ENCODE measurements at places on chromosomes 3 and 15.
A peak's percentile ranks its signal among the peaks of the same experiment; 100 is the strongest.

DNA sequence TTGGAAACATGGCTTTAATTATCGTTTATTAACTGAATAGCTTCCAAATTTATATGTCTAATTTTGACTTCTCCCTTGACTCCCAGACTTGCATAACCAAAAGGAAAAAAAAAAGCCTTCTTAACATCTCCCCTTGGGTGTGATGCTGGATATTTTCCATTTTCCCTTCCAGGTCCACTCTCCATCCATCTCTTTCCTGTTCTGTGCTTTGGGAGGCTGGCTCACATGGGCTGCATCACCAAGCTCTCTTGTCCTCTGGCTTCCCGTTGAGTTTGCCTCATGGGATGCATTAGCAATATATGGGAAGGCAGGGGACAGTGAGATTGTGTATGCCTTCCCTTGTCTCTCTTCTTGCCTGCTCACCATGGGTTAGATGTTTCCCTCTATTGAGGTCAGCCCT lies 77.8 kb upstream of the FAM98B start:
- no peak for DNase-seq

DNA sequence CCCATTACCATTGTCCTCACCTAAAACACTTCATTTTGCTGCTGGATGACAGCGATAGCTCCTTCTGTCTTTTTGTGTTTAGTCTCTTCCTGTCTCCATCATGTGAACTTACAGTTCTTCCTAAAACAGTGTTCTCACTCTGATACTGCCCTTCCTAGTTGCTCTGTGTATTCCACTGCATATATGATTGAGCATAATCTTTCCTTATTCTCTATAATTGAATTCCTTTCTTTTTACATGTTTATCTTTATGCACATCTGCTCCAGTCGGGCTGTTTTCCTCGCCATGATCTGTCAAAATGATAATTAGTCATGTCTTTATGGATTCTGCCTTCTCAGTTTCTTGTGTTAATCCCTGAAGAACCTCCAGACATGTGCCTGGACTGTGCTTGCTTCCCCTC lies 405.1 kb upstream of the SEMA6D start:
- DNase-seq = no peak

- no peak for DNase-seq
These were observed 26.5 kb upstream of the XXYLT1 start for GRCh38 chr3:195297446-195297845.

GRCh38 chr3:111859061-111859973 lies at the start of gene PHLDB2:
TSS of gene PHLDB2 (plus strand) at chr3:111859265. CDS start at chr3:111884078, 24,813 bp downstream.
- peak; percentile 57 for DNase-seq

- DNase-seq = no peak
These were observed 110.9 kb downstream of the ASB7 start for GRCh38 chr15:100713163-100713867.

- no peak for DNase-seq
These were observed 31.9 kb downstream of the TNIK start for GRCh38 chr3:171428321-171428787.

DNA sequence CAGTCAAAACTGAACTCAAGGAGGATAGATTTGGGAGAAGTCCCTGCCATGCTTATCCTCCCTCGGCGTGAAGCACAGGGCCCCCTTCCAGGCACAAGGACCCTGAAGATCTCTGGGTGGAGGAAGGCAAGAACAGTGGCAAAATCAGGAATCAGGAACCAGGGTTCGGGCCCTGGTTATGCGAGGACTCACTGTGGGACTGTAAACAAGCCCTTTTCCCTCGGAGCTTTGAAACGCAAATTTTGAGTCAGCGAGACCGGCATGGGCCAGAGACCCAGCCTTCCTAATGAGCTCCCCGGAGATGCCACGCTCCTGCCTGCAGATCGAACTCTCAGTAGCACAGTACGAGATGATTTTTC lies 70.1 kb downstream of the SLC12A8 start:
- DNase-seq = no peak

DNA sequence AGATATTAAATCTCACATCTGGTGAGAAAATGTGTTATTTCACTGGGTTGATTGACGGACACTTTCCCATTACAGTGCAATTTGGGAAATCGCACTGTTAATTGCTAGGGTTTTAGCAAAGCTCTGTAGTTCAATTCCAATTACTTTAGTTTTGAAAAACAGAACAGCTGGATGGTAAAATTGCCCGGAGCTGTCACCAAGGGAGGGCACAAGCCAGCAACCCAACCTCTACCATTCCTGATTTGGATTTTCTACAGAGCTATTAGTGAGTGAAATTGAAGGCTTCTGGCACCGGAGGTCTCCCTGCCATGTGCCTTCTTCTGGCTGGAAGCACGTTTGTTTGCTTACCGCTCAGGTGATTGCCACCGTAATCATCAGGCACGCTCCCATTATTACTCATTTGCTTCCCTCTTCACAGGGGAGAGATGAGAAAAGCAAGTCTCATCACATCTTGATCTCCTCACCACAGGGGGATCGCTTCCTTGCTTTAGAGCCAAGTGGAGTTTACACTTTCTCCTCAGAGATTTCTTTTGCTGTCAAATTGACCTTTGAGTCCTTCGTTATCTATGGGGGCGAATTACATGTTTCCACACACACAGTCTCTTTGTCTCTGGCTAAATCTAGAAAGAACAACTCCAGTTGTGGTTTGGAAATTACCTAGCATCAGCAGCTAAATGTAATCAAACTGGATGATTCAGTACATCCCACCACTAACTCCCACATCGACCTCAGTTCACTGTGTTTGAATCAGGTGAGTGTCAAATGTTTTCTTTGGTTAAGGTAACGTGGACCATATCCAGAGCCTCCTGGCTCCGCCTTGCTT lies 421.7 kb upstream of the GOLIM4 start:
- DNase-seq = no peak

DNA sequence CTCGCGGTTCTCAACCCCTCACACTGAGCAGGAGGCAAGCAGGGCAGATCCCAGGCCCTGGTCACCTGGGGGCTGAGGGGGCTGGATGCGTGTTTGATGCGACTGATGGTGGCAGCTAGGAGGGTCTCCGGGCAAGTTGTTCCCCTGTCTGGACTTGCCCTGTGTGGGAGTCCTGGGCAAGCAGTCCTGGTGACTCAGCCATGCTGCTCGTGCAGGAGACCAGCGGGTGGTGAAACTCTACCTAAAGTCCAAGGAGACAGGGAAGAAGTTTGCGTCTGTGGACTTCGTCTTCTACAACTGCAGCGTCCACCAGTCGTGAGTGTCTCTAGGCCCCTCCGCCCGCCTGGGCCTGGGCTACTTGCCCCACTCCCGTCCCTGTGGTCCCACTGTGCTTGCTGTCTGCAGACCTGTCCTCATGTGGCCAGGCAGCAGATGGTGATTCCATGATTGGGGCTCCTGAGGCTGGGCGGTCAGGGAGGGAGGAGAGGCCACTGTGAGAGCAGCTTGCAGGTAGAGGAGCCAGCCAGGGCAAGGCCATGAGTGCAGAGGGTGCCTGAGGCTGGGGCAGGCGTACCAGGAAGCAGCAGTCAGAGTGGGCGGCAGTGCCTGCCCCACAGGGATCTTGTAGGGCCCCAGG lies 23.1 kb downstream of the PLXNA1 start:
- DNase-seq = no peak

DNA sequence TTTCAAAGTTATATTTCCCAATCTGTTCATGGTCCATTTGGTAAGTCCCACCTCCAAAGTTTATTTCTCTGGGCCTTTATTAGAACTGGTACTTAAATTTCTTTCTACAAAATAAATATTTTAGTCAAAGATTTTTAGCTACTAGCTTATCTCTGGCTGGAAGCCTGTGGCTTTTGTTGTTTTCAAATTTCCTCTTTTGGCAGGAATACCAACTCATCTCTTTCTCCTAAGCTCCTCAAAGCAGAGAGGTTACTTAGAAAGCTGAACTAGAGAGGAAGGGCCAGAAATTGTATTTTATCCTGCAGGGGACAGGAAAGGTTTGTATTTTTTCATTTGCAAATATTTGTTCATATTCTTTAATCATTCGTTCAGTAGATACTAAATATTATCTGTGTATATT lies 227.8 kb downstream of the TBL1XR1 start:
- DNase-seq = no peak

GRCh38 chr3:42042747-42043098 lies 48.4 kb upstream of the TRAK1 start:
- no peak for DNase-seq

GRCh38 chr15:69499521-69500211 lies 47.0 kb downstream of the RPLP1 start:
- DNase-seq = no peak

DNA sequence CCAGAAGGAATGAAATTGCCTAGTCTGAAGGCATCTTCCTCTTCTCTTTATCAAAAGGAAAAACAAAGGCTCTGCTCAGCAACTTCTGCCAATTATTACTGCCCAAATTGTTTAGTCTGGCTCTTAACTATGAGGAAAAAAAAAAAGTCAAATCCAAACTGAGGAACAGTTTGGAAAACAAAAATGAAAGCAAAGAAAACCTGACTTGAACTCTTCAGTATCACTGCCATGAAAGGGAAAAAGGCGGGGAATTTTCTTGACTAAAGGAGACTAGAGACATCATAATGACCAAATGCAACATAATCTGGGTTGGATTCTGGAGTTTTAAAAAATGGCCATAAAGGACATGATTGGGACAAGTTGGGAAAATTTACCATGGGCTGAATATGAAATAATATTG lies 156.3 kb downstream of the STT3B start:
- DNase-seq = no peak

GRCh38 chr3:65714134-65714533 lies 324.6 kb downstream of the MAGI1 start:
- DNase-seq = no peak

DNA sequence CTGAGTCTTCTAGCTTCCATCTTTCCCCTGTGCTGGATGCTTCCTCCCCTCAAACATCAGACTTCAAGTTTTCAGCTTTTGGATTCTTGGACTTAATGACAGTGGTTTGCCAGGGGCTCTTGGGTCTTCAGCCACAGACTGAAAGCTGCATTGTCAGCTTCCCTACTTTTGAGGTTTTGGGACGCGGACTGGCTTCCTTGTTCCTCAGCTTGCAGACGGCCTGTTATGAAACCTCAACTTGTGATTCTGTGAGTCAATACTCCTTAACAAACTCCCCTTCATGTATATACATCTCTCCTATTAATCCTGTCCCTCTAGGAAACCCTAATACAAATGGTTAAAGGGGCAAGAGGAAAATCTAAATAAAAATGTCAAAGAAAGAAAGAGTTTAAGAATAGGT lies 100.1 kb downstream of the ABI3BP start:
- DNase-seq = no peak

GRCh38 chr15:67064607-67065530 lies 533 bp upstream of the SMAD3 start:
- DNase-seq = peak; percentile 70

- DNase-seq = peak; percentile 28
These were observed 387.6 kb upstream of the CBLB start for GRCh38 chr3:106256249-106256957.

DNA sequence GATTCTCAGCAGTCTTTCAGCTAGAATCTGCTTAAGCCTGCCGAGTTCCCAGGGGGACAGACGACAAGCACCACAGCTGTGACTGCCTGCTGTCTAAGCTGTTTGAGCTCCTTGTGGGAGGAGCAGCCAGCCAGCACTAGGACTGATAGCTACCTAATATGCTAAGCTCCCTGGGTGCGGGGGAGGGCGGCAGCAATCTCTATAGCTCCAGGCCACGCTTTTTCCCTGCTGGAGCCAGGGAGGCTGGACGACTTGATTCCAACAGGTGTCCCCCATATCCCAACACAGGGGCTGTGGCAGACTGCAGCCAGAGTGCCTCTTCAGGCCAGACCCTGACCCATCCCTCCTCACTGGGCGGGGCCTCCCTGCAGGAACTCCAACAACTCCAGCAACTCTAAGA lies 134.1 kb upstream of the ARPP21 start:
- no peak for DNase-seq

DNA sequence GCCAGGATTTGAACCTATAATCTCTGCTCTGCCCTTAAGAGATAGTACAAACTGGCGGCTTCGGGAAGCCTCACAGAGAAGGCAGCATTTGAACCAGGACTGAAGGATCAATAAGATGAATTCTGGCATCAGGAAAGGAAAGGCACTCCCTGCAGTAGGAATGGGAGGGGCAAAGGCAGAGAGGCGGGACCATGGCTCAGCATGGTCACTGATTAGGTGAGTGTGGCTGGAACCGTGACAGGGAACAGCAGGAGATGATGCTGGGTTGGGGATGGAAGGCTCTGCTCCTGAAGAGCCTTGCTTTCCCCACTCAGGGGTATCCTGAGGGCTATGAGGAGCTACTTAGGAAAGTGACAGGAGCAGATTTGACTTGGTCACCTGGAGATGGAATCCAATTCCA lies 158.5 kb downstream of the FEZF2 start:
- no peak for DNase-seq

GRCh38 chr3:73868688-73869315 lies 244.1 kb upstream of the PDZRN3 start:
- DNase-seq = peak; percentile 20

DNA sequence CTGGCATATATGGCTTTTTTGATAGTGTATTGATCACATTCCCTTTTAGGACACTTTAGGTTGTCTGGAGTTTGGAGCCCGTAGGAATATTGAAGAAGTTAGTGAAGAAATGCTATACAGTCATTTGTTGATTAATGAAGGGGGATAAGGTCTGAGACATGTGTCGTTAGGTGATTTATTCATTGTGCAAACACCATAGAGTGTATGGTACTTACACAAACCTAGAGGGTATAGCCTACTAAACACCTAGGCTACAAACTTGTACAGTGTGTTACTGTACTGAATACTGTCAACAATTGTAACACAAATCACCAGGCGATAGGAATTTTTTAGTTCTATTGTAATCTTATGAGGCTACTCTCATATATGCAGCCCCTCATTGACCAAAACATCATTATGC lies 3.3 kb downstream of the TPM1 start:
- no peak for DNase-seq

DNA sequence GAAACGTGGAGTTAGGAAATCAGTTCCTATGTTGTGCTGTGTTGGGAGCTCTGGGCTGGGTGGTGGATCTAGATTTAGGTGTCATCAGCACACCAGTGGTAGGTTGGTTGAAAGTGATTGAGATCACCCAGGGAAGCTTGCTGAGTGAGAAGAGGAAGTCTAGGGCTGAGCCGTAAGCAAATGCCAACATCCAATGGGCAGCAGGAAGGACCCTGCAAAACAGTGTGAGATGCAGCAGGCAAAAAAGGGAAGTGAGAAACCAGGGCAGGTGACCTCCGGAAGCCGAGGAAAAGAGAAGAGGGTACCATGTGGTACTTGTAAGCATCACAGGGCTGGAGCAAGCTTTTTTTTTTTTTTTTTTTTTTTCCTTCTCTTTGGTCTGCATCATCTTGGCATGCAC lies 15.9 kb upstream of the COPG1 start:
- peak; percentile 68 for DNase-seq

- peak; percentile 9 for DNase-seq
These were observed 3.6 kb downstream of the POU1F1 start for GRCh38 chr3:87272718-87273341.

GRCh38 chr15:99335508-99335907 lies 84.2 kb downstream of the LRRC28 start:
- no peak for DNase-seq
